Amniotic epithelial cell (primary cell): ENCODE measurements at places on chromosomes 6 and 20.

- DNase-seq, result no peak
These were observed 30.2 kb downstream of the SLC23A2 start for GRCh38 chr20:4971064-4971463.

GRCh38 chr6:160124605-160125004 lies 3.0 kb downstream of the SLC22A1 start:
- DNase-seq, result no peak

DNA sequence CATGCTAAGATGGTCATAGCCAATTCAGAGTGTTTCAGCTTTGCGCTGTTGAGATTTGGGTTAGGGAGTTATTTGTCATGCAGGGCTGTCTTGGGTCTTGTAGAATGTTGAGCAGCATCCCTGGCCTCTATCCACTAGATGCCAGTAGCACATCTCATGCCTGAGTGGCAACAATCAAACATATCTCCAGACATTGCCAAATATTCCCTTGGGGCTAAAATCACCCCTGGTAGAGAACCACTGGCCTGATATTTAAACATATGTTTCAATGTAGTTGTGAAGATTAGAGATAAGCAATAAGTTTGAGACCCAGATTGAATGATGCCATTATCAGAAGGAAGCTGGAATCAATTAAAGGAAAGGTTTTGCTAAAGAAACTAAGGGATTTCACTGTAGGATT lies 463.3 kb downstream of the DOK5 start:
- DNase-seq, result no peak

DNA sequence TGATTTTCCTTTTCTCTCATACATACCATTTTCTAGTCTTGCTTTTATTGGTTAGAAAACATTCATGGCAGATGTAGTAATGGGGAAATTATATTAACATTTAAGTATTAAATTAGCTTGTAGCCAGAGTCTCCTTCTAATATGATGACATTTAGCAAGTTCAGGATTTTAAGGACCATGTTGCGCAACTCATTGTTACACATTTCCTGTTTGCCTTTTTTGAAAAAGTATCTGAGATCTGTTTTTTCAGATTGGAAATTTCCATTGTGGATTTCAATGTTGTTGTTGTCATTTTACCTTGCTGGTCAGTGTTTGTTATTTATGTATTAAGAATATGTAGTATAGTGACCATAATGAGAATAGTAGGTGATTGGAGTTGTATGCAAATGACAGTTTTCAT lies 38.7 kb downstream of the CDKAL1 start:
- peak; percentile 72 for DNase-seq

DNA sequence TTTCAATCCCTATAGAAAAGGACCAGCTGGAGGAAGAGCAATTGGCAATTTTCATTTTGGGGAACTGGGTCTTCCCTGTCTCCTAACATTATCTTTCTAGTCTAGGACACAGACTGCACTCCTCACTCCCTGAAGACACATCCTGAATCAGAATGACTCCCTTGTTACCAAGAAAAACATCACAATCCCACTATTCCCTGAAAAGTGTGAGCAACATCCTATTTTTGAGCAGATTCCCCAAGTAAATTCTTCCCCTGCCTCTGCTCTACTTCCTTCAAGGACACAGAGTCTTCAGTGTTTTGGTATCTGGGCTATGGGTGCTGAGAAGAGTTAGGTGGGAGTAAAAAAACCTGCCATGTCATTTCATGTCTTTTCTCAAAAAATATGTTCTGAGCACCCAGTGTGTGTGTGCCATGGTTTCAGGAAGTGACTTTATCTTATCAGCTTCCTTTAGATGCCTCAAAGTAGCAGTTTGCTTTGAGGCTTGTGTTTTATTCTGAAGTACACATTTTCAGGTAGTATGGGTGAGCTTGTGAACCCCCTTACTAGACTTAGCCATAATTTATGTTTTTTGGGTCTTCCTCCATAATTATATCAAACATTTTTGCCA lies 12.4 kb downstream of the LAMA4 start:
- no peak for DNase-seq

DNA sequence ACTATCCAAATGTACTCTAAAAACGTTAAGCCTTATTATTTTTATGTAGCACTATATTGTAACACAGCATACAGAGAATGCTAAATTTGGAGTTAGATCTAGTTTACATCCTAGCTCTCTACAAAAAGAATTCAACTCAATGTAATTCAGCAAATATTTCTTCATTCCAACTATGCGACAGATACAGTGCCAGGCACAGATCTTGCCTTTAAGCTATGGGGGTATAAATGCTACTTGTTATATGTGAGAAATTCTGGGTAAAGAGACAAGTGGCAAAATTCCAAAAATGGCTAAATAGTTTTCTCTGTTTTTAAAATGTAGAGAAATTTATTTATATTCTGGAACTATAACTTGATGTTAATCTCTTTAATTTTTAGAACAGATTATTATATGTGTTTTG lies 63.2 kb downstream of the SEL1L2 start:
- no peak for DNase-seq

DNA sequence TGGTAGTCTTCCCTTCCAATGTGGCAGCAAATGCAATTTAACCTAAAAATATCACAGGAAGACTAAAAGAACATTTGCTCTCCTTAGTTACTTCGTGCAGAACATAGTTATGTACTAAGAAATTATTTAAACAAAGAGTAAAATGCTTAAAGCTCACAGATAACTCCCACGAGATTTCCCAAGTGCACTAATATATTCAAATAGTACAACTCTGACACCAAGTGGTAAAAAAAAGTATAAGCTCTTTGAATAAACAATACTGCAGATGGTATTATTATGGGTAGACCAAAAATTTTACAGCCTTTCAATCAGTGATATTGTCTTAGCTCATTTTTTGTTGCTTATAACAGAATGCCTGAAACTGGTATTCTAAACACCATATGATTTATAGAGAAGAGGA lies 52.8 kb upstream of the FILIP1 start:
- peak; percentile 53 for DNase-seq

DNA sequence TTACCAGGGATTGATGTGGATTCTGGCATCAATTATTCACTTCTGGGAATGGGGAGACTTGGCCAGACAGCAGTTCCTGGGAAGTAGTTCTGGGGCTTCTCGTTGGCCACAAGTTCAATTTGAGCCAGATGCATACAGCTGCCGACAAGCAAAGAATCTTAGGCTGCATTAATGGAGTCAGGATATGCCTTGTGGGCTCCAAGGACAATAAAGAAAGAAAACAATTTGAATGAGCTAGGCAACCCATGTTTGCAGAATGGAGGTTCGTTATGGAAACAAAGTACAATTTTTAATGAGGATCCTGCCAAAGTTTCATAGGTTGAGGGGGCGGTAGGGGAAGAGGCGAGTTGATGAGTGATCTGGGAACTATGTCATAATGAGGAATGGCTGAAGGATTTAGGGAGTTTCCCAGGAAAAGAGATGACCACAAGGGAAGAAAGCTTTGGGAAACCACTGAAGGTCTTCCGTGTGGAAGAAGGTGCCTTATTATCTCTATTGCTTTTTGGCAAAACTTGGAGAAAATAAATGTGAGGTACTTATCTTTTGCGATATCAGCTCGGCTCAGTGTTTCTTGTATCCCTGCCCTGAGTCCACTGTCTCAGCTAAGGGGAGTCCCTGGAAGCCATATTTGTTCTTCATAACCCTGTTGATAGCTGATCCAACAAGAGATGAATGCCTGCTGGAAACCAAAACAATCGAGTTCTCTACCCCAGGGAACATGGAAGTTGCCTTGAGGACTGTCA lies 181.0 kb upstream of the ZNF217 start:
- DNase-seq, result peak; percentile 91

- no peak for DNase-seq
These were observed 697.1 kb downstream of the DOK5 start for GRCh38 chr20:55172310-55173002.

- DNase-seq, result no peak
These were observed 59.7 kb upstream of the PHACTR1 start for GRCh38 chr6:12656906-12657305.

GRCh38 chr6:143695130-143695968 lies 17.6 kb downstream of the PHACTR2 start:
- no peak for DNase-seq

DNA sequence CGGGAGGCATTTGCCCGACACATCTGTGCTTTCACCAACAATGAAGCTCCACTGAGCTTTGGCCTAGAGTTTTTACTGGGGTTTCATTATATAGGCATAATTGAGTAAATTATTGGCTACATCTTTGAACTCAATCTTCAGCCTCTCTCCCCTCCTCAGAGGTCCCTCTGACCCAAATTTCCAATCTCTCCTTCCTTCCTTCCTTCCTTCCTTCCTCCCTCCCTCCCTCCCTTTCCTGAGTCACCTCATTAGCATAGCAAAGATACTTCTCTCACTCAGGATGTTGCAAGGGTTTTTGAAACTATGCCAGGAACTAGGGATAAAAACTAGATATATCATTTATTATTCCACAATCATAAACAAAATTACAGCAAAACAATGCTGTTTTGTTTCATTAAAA lies 238.2 kb upstream of the PRND start:
- DNase-seq, result peak; percentile 80

DNA sequence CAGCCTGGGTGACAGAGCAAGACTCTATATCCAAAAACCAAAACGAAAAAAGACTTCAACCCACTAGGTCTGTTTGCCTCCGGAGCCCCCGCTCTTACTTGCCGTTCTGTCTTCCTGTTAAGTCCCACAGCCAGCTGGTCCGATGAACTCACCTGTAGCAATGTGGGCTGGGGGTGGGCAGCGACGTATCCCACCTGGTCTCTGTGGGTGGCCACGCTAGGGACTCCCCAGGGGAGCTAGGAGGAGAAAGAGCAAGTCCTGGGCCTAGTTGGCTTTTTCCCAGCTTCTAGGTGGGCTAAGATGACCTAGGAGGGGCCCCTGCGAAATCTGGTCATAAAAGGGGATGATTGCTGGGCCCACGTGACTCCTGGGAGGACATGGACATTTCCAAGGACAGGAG lies 166.0 kb upstream of the KCNG1 start:
- no peak for DNase-seq

DNA sequence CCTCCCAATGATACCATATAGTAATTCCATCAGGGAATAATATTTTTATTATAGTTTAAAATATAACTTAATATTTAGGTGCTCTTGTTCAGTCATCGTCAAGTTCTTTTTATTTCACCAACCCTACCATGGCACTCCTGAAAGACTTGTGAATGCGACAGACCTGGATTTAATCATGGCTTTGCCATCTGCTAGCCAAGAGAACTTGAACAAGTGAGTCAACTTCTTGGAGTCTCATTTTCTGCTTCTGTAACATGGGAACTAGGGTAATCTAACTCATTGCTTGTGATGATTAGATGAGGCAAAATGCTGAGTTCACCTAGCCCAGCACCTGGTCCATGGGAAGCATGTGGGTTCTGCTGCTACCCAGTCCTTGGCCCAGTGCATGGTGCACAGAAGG lies 62.9 kb downstream of the ESR1 start:
- DNase-seq, result no peak

DNA sequence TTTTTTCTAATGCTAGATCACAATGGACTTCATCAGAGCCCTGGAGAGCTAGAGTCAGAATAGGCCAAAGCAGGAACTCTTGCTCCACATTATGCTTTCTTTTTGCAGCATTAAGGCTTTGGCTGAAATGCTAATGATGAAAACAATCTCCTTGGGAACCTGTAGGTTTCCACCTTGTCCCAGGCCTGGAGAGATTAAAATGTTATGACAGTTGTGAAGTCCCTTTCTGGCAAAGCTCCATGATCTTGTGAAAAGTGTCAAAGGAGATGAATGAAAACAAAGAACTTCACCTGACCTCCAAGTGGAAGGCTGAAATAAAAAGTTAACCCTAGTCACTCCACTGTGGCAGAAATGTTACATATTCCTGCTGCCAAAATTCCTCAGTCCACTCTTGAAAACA lies 64.0 kb upstream of the LRRC1 start:
- no peak for DNase-seq

- DNase-seq, result no peak
These were observed 150.8 kb downstream of the ASCC3 start for GRCh38 chr6:100730001-100730980.

- DNase-seq, result peak; percentile 88
These were observed 132.2 kb upstream of the TNFAIP3 start for GRCh38 chr6:137734875-137735182.

DNA sequence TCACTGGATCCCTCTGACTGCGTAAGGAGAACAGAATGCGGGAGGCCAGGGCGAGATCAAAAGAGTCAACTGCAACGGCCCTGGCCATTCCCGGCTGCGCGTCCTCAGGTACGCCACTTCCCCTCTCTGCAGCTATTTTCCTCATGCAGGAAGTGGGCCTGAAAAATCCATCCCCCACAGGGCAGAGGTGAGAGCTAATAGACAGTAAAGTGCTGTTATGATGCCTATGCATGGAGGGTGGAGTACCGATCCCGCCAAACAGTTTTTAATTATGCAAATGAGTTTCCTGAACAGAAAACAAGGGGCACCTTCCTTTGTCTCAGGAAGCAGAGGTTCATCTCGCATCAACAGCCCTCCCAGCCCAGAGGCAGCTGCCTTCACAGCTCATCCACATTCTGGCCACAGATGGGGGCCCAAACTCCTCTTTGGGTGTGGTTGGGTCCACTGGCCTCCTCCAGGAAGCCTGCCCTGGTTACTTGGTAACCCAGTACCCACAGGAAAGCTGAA lies 9.3 kb downstream of the PREX1 start:
- DNase-seq, result no peak

DNA sequence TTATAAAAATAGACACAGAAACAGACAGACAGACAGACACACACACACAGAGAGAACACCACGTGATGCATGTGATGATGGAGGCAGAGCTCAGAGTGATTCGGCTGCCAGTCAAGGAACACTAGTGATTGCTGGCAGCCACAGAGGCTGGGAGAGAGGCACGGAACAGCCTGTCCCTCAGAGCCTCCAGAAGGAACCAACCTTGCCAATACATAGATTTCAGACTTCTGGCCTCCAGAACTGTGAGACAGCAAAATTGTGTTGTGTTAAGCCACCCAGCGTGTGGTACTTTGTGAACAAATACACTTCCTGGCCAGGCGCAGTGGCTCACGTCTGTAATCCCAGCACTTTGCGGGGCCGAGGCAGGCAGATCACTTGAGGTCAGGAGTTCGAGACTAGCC lies 9.5 kb upstream of the PARD6B start:
- peak; percentile 81 for DNase-seq
